ENCODE measurements at places on chromosomes 2 and 18.

DNA sequence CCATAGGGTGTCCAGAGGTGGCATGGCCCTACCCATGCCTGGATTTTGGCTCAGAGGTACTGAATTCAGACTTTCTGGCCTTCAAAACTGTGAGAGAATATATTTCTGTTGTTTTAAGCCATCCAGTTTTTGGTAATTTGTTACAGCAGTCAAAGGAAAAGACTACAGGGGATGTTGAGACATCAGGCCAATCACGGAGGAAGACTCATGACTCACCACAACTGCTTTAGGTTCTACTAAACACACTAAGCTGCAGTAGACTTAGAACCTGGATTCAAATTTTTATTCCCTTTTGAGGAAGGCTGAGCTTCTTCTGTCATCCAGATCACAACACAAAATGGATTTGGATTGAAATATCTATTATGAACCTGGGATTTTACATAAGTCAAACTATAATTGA is 12.0 kb upstream of the C2orf66 start:
- DNase-seq: no peak

DNA sequence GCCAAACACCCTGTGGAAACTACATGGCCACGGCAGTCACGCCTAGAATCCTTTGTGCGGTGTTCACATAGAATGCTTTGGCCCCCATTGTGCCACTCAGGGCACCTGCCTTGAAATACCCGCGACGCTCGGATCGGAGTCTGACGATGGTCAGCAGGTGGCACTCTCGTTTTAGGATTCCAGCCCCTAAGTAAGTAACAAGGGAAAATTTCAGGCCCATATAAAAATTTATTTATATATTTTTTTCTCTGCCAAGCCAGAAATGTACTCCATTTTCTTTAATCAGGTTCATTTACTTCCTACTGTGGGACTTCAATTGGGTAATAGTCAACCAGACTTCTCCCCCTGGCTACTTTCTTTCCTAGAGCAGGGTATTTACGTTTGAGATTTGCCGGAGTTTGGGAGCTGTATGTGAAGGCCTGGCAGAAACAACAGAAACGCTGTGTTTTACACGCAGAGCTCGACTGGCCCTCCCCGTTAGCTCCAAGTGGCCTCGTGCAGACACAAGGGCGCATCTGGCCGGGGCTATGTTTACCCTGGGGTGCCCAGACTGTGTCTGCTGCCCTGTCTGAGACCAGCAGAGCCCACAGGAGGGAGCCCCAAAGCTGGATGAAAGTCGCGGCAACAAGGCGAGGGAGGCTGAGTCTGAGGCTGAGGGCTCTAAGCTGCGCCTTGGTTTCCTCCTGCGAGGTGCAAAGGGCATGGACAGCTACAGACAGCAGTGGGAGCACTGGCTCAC is 41.6 kb downstream of the LRRC30 start:
- DNase-seq: no peak

DNA sequence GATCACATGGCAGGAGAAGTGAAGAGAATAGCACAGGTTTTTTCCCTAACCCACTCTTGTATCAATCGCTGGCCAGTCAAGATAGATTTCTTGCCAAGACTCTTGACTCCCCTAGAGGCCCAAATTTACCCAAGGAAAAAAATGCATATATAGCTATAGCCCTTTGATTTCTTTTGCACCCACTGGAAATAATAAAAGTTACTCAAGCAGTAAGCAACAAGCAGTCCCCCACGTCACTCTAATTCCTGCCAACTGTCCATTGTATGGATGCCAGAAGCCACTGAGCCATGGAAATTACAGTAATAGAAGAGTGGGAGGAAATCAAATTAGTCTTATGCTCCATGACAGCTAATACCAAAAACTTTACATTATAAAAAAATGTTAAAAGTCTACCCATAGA is 125.3 kb upstream of the SLC39A10 start:
- no peak for DNase-seq

- peak; percentile 33 for DNase-seq
Observed at GRCh38 chr18:13464432-13465123, 246.0 kb downstream of the LDLRAD4 start.

DNA sequence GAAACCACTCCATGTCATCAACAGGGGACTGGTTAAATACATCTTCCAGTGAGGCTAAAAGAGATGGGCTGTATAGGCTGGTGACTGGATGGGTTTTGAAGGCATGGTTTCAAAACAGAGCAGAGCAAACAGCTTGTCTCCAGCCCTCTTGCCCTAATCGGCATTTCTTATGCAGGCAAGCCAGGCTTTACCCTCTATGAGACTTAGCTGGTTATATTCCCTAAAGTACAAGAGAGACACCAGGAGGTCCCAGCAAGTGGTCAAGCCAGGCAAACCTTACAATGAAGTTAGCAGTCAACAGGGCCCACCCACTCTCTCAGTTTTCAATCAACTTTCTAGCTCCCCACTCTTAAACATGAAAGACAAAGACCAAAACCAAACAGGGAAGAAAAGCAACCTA is 19.0 kb downstream of the OSBPL1A start:
- DNase-seq: no peak

DNA sequence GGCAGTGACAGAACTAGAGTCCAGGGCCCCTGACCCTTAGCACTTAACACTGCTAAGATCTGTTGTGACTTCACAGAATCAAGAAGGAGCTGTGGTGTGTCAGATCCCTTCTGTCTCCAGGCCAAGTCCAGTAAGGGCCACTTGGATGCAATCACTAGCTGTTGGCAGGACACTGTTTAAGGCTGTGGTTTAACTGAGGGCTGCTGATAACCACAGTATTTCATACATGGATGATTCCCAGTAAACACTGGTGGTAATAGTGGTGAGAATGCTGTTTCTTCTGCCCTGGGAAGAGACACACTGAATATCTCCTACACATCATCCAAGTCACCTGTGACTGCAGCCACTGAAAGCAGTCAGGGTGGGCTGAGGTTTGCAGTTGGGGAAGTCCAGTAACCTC is 77.7 kb upstream of the FBXO11 start:
- no peak for DNase-seq

GRCh38 chr2:112065966-112066365 is 10.9 kb downstream of the TMEM87B start:
- no peak for DNase-seq

GRCh38 chr2:52473526-52473925 is 1294.1 kb upstream of the CHAC2 start:
- no peak for DNase-seq

DNA sequence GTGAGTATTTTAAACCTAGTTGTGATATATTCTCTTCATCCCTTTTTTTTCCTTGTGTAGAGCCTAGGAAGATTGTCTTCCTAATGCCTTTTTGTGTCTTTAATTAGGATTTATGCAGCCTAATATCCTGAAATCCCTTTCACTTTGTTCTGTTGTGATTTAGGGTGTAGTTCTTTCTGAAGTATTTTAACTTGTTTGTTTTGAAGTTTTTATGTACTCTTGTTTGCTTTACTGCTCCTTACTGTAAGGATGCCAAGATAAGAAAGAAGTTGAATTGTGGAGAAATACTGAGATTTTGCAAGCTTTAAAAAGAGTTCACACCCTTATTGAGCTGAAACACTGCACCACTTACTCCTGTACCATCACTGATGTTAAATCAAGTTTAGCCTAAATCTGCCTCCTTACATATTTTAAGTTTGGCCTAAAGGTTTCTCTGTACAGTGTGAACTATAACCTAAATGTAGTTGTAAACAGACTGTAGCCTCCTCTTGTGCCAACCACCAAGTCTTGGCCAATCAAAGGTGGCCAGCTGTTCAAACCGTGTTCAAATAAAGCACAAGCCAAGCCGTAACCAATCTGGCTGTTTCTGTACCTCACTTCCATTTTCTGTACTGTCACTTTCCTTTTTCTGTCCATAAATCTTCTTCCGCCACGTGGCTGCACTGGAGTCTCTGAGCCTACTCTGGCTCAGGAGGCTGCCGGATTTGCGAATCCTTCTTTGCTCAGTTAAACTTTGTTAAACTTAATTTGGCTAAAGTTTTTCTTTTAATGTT is 17.7 kb upstream of the ACOXL start:
- no peak for DNase-seq

DNA sequence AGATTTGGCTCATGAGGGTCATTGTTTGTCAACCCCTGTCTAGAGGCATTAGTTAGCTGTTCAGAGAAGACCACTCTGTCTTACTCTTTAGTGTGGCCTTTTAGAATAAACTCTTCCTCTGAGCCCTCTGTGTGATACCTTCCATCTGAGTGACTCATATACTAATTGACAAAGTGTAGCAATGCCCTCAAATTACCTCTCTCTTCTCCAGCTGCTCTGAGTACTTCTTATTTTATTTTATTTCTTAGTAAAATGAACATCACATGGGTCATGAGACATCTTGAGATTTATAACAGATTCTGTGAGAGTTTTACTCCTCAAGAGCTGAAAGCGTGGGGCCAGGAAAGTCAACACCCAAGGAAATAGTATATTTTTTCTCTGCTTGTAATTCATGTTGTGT is 67.4 kb downstream of the KCTD18 start:
- no peak for DNase-seq

- no peak for DNase-seq
Observed at GRCh38 chr2:27763907-27764267, 7.6 kb upstream of the MRPL33 start.

GRCh38 chr2:10407841-10408648 is 40.1 kb downstream of the ODC1 start:
- DNase-seq: peak; percentile 29

DNA sequence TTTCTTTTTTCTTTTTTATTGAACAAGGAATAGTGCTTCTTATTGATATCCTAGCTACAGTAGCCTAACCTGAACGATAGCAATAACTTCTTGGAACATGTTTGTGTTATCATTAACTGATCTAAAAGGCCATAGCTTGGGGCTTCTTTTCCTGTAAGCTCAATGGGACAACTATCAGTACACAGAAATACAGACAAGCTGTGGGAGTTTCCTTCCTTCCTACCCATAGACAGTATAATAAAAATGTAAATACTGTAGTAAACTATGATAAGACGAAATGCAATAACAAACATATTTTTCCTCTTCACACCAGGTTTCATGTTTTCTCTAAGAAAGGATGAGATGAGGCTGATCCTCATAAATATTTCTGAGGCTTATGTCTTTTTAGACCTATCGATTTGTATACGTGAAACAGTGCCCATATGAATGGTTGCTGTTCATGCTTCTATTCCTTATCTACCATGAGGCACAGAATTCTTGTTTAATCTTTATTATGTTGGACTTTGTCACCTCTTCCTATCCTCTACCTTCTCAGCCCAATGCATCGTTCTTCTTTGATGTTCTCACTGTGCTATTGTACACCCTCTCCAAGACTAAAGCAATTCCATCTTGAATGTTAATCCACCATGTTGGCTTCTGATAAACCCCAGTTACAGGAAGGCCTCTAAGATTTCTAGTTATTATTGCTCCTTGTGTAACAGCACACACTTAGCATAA is 361.4 kb downstream of the DCC start:
- no peak for DNase-seq

GRCh38 chr2:238240757-238241711 is 1.2 kb upstream of the HES6 start:
- peak; percentile 57 for DNase-seq

DNA sequence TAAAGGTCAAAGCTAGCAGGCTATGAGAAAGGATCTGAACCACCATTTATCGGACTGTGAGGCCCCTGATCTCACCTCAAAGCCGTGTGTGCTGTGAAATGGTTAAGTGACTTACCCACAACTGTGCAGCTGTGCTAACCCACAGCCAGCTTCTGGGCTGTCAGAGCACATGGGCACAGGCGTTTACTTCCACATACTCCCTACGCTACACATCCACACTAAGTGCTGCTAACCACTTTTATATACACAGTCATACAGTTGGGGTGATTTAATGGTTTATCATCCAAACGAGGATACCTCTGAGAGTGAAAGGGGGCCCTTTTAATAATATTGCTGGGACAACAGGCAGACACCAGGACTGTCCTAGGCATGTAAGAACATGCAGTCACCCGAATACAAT is 37.3 kb downstream of the CYRIA start:
- no peak for DNase-seq

DNA sequence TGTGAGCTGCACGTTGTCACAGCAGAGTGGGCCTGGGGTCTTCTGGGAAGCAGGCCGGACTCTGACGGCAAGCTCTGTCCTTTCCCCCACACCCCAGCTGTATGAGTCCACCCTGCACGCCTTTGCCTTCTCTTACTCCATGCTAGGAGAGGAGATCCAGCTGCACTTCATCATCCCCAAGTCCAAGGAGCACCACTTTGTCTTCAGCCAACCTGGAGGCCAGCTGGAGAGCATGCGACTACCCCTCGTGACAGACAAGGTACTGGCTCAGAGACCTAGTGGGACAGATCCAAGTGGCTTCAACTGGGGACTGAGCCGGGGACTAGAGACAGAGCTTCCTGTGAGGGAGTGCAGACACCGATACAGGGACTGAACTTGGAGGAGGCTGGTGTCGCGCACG is 40.1 kb downstream of the NTSR2 start:
- no peak for DNase-seq

DNA sequence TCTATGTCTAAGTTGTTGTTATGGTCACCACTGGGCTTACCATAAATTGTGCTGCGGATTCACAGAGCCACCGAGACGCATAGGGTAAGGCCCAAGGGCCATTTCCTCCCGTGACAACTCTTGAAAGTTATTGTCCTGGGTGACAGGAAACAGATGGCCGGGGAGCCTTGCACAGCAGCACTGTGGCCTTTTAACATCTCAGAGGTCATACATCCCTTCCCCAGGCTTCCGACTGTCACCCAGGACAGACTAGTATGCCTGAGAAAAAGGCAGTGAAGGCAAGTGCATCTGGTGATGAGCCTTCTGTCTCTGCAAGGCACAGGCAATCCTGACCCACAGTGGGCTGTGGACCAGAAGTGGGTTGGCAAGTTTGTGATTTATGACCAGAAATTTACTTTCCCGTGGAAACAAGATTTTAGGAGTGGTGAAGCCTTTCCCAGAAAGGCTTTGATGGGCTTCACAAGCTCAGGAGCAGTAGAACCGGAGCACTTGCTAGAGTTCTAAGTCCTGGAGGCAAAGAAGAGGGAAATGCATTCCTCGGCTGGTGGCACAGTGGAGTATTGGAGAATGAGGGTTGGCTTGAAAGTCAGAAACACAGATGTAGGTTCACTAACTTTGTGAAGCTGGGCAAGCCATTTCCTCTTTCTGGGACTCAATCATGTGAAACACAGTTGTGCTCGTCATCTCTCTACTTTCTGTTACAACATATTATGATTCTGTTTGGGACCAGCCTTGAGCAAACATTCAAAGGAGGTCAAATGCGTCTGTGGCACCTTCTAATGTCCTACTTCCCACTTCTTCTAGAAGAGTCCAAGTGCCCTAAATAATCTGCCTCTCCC is 2.0 kb upstream of the CAPN14 start:
- DNase-seq: no peak

GRCh38 chr18:59899298-59900221 is at the start of gene PMAIP1:
Gene PMAIP1, plus strand, starts transcription at chr18:59899996. Its CDS starts 182 bp downstream, at chr18:59900178.
- DNase-seq: peak; percentile 76

- DNase-seq: peak; percentile 57
Observed at GRCh38 chr2:96954011-96954846, 32.2 kb downstream of the FAM178B start.
